ENCODE measurements at places on chromosomes 7 and 10. TPM values are rescaled to one million over a fixed set of nuclear protein-coding genes. Genes with fewer than 3 reads are reported as not detected.

The H2BK1 gene
- total RNA-seq, result not detected

The NKX1-2 gene
- not detected for total RNA-seq

DNA sequence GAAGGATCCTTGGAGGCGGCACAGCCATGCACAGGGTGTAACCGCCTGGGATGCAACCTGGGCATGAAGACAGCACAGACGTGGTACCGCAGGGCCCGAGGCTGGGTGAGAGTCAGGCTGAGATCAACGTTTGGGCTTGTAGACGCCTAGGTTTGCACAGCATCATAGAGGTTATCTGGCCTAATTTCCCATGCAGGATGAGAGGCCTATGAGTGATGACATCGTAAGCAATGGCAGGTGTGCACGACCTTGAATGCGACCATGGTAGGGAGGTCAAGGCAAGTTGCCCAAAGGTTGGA, 7.5 kb downstream of the CALML3 start:
- no peaks in the 10 kb centered on the region for H3K36me3 ChIP-seq
- no peak for DNase-seq
- no peaks in the 10 kb centered on the region for H3K27me3 ChIP-seq
- H3K4me1 ChIP-seq, result no peaks in the 10 kb centered on the region
- H3K27ac ChIP-seq, result no peak overlapping the region
- H3K4me3 ChIP-seq, result no peak overlapping the region

The SCIN gene
- 9.1 TPM for total RNA-seq

Measured in Peyer's patch (tissue), 4 donors.